ENCODE measurements at places on chromosomes 5 and 9.

DNA sequence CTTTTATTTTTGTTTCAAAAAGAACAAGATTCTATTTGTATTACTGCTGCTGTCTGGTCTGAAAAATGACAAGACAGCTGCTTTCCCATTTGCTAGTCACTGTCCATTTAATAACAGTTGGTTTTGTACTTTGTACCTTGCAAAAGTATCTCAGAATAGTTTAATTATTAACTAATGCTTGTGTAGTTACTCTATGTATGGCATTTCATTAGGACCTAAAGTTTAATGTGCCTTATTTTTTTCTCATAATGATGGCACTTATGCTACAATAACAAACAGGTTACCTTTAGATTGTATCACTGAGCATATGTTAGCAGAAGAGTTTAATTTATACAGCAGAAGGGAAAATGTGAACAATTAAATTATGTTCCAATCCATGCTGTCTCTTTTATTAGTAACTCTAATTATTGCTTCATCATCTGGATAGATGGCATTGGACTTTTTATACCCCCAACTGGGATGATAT is 134.2 kb downstream of the CDH10 start:
- no peak for DNase-seq

DNA sequence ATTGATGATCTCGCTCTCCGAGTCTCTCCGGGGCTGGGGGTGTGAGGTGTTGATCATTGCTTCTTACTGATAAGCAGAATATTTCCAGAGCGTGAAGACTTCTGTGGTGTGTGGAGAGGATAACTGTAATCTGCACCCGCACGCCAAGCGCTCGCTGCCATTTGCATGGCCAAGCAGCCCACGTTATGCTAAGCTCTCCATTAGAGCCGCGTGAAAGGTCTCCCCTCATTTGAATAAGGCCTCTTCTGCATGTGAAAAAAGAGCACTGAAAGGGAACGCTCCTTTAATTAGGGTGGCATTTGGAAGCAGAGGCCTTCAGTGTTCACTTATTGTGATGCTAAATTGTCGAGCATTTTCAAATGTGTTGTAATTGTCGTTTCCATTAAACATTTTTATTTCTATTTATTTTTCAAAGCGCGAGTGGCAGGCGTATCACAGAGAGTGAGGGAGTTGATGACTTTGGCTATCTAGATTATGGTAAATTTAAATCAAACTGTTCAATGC is 163.6 kb upstream of the IRX2 start:
- no peak for DNase-seq

DNA sequence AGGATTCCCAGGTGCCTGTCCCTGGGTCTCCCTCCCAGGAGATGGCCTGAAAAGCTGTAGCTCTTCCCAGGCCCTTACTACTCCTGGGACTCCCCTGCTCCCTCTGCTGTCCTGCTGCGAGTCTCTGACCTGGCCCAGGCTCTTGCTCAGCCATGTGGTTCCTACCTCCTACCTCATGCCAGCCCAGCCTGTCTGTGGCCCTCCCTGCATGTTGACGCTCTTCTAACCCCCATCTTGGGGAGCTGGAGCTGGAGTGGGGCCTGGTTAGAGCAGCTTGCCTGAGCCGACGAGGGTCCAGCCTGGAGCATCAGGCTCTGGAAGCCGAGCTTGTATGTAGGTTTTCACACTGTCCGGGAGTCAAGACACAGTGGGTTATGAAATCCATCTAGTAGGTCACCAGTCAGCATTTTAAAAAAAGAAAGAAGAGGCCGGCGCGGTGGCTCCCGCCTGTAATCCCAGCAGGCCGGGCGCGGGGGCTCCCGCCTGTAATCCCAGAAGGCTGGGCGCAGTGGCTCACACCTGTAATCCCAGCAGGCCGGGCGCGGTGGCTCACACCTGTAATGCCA is 244.4 kb downstream of the FANCC start:
- DNase-seq = no peak

GRCh38 chr9:133377721-133378216 is 1.6 kb downstream of the STKLD1 start:
- no peak for DNase-seq

DNA sequence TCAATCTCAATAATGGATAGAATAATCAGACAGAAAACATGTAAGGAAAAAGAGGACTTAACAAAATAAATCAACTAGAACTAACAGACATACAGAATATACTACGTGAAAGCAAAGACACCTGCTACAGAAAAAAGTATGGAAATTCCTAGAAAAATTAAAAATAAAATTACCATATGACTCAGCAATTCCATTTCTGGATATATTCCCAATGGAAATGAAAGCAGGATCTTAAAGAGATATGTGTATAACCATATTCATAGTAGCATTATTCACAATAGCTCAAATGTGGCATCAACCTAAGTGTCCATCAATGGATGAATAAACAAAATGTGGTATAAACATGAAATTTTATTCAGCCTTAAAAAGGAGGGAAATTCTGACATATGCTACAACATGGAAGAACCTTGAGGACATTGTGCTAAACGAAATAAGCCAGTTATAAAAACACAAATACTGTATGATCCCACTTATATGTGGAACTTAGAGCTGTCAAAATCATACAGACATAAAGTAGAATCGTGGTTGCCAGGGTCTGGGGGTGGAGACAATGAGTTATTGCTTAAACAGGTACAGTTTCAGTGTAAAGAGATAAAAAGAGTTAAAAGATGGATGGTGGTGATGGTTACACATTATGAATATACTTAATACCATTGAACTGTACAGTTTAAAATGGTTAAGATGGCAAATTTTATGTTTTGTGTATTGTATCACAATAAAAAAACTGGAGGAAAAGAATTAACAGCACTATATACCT is 6.9 kb downstream of the PLAA start:
- DNase-seq = no peak

- DNase-seq = no peak
These were observed 84.1 kb downstream of the ERBIN start for GRCh38 chr5:66010476-66010875.

DNA sequence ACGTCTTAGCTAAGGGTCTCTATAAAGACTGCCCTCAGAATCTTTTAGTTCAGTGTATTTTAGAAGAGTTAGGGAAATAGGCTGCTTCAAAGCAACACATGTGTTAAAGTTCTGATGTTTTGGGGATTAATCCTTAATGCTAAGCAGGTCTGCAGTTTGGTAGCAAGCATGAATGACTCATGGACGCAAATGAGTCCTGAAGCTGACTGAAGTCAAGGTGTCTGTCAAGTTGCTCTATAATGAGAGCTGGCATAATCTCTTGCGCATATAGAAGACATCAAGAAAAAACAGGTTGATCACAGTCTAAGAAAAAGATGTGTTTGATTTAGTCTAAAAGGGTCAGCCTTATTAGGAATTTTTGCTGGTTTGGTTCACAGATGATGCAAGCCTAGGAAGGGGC is 630.1 kb downstream of the CDH12 start:
- DNase-seq = no peak

DNA sequence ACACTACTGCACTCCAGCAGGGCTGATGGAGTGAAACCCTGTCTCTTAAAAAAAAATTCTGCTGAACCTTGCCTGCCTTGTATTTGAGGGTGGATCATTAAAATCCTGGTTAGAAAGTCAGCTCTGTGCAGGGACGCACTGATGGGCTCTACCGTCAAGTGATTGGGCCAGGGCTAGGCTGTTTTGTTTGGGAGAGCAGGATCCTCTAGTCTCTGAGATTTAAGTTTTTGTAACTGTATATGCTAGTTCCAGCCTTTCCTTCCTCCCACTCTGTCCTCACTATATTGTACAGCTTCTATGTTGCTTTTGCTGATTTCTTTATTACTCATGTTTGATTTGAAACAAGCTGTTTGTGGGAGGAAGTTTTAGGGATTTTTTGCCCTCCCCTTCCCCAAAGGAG is 11.5 kb downstream of the DDX4 start:
- no peak for DNase-seq

Measured in H54 (cell line).